ENCODE measurements at places on chromosomes 1 and 21.

- DNase-seq, result no peak
Observed at GRCh38 chr1:93652323-93652949, 29.2 kb downstream of the BCAR3 start.

DNA sequence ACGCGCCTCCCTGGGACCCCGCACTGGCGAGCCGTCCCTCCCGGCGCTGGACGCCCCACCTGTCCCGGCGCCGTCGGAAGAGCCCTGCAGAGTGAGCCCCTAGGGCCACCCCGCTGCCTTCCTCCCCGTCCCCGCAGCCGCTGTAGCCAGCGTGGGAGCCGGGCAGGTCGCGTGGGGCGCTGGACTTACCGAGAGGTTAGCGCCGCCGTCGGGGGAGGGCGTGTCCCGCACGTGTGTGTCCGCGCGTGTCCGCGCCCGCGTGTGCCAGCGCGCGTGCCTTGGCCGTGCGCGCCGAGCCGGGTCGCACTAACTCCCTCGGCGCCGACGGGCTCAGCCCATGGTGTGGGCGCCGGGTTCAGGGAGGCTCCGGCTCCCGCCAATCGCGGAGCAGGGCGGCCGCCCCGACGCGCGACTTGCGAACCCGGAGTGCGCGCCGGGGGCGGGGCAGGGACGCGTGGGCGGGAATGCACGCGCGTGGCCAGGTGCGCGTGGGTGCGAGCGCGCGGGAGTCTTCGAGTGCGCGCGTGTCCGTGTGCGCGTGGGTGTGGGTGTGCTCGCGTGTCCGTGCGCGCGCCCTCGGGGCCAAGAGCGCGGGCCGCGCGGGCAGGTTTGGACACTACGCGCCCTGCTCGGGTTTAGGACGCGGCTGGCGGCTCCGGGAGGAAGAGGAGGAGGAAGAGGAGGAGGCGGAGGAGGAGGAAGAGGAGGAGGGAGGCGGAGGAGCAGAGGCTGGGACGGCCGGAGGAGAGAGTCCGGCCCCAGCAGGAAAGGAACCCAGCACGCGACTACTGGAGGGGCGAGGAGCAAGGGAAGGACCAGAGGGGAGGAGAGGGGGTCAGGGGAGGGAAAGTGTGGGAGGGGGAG is 145.2 kb upstream of the ETS2 start:
- DNase-seq, result no peak

GRCh38 chr1:151213560-151213959 is 15.2 kb downstream of the PIP5K1A start:
- no peak for DNase-seq

- DNase-seq, result no peak
Observed at GRCh38 chr1:79161077-79161476, 154.5 kb upstream of the ADGRL4 start.

DNA sequence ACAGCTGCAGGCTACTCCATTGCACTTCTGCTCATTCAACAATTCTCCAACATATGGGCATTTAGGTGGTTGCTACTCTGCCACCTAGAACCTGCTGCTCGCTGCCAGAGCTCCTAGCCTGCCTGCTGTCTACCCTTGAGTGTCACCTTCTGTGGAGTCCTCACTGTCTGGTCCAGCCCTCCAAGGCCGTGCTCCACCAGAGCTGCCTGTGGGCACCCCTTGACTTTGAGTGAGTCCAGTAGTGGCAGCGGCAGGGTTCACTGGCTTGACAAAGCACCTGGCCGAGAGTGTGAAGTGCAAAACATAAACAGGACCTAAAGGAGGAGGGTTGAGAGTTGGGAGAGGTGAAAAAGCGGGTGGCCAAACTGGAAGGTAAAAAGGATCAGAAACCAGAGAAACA is 120.3 kb upstream of the DNAH14 start:
- DNase-seq, result no peak

DNA sequence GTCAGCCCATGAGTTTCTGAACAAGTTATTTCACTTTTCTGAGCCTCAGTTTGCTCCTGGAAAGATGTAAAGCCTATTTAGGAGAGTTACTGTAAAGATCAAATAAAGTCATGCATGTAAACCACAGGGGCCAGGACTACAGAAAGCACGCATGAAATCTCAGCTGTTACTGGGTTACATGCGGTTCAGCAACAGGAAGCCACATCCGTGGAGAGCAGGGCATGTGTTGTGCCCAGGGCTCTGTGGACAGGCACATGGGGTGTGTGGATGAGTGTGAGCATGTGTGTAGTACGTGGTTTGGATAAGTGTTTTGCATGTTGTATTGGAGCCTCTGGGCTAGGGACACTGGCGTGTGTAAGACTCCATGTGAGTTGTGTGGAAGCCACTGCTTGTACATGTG is 2.2 kb upstream of the EPHA2 start:
- no peak for DNase-seq

GRCh38 chr1:7516341-7516740 is 254.8 kb upstream of the VAMP3 start:
- DNase-seq, result no peak

- DNase-seq, result no peak
Observed at GRCh38 chr1:29372108-29372507, 135.8 kb downstream of the PTPRU start.

- no peak for DNase-seq
Observed at GRCh38 chr1:217274416-217274815, 356.5 kb downstream of the GPATCH2 start.

DNA sequence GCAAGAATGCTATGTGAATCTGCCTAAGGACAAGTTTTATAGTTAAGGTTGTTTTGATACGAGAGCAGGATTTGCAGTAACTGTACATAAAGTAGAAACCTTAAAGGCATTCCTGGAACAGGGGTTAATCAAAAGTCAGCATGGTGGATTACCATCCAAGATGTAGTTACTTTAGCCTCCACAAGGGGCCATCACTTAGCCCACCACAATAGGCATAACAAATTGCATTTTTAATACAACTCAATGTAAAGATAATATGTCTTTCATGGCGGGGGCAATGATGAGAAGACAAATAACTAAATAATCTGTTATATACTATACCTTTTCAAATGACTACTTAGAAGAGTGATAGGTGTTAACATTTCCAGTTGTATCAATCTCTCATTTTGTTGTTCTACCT is 611.2 kb upstream of the ADGRL4 start:
- no peak for DNase-seq

DNA sequence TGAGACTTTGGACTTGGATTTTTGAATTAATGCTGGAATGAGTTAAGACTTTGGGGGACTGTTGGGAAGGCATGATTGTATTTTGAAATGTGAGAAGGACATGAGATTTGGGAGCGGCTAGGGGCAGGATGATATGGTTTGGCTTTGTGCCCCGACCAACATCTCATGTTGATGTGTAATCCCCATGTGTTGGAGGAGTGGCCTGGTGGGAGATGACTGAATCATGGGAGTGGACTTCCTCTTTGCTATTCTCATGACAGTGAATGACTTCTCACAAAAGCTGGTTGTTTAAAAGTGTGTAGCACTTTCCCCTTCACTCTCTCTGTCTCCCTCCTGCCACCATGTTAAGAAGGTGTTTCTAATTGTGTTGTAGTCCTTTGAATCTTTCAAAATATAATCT is 9.3 kb upstream of the PHGDH start:
- no peak for DNase-seq

DNA sequence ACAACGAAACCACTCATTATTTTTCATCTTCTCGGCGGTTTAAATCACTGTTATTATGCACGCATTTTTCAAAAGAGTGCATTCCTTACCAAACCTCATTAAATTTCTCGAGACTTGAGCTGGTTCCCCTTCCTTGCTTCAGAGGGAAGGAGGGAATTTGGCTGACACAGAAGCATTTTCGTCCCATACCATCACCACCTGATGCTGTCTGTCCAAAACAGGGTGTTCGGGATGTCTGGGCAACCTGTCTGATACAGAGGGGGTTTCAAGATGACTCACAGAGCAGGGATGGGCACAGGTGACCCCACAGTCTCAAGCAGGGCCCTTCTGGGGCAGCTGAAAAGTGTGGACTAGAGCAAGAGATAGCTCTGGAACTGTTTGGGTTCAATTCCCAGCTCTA is 12.3 kb upstream of the RCC2 start:
- DNase-seq, result no peak

- no peak for DNase-seq
Observed at GRCh38 chr1:40301541-40302299, 15.4 kb downstream of the COL9A2 start.

DNA sequence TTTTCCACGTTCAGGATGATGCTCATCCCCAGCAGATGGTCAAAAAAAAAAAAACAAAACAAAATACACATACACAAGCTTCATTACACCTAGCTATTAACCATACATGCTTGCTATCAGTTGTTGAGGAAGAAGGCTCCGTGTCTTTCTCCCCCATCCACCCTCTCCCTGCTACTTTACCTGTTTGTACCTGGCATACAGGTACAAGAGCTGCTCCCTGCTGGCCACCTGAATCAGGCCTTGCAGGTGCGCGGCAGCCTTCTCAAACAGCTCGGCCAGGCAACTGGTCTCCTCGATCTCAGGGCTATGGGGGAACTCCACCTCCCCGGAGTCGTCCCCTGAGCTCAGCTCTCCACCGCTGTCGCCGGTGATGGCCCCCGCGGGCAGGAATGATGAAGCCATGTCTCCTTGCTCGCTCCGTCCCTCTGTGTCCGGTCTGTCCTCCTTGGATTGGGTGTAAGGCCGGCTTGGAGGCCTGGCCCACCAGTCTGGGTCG is 464 bp downstream of the ACBD6 start:
- no peak for DNase-seq

DNA sequence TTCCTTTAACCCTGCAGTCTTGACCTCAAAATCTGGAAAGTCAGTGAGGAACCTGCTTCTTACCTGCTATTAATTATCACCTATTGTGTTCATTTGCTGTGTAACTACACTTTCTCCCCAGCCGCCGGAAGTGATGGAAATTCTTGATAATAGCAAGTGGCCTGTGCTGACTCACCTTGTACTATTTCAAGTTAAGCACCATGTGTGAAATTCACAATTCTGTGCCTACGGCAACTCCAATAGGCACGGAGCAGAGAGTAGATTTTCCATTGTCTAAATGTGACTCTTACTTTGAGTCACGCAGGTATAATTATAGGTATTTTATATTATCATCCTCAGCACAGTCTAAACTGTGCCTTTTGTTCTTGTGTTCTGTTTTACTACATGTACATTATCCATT is 466.8 kb downstream of the KIF26B start:
- no peak for DNase-seq

GRCh38 chr1:218835609-218836008 is 338.1 kb upstream of the LYPLAL1 start:
- DNase-seq, result no peak

GRCh38 chr1:232792949-232793348 is 12.3 kb upstream of the MAP10 start:
- no peak for DNase-seq

- DNase-seq, result no peak
Observed at GRCh38 chr1:56646611-56647010, 1.5 kb downstream of the PRKAA2 start.

- no peak for DNase-seq
Observed at GRCh38 chr1:160883581-160884513, 1.1 kb downstream of the ITLN1 start.

- DNase-seq, result no peak
Observed at GRCh38 chr1:10050611-10051010, 17.9 kb downstream of the UBE4B start.

- no peak for DNase-seq
Observed at GRCh38 chr1:197989058-197989457, 71.9 kb downstream of the LHX9 start.

GRCh38 chr21:30668776-30669175 is 26.1 kb downstream of the KRTAP20-3 start:
- no peak for DNase-seq

GRCh38 chr1:191641420-191642260 is 516.6 kb upstream of the RGS18 start:
- DNase-seq, result no peak

Data from GDM1 (cell line).